ENCODE measurements at places on chromosomes 3 and 15. TPM values are rescaled to one million over a fixed set of nuclear protein-coding genes. Genes with fewer than 3 reads are reported as not detected.
A peak's percentile ranks its signal among the peaks of the same experiment; 100 is the strongest.

SPATA12 gene
- not detected for total RNA-seq

GRCh38 chr3:190562866-190563510 is 49.1 kb downstream of the IL1RAP start:
- peaks cover 85% of the 10 kb centered on the region for H3K4me1 ChIP-seq
- peak overlapping the region; percentile 90 for H3K27ac ChIP-seq
- no peak for DNase-seq
- peak overlapping the region; percentile 40 for H3K4me3 ChIP-seq

DNA sequence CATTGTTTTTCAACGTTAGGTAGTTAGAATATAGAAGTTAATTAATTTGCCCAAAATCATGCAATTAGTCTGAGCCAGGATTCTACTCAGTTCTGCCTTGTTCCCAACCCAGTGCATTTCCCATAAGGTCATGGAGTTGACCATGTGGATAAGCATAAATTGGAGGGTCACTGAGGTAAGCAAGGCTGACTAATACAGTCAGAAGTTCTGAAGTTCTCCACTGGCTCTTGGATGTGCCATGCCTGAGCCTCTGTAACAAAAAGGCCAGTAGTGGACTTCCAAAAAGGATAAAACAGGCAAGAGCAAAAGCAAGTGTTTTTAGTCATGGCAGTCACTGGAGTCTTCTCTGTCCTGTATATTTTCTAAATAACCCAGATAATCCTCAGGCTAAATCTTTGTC is 124.4 kb upstream of the PHLDB2 start:
- H3K36me3 ChIP-seq, result peaks cover 12% of the 10 kb centered on the region
- H3K4me1 ChIP-seq, result peaks cover 27% of the 10 kb centered on the region
- no peak overlapping the region for H3K27ac ChIP-seq
- no peaks in the 10 kb centered on the region for H3K27me3 ChIP-seq

DNA sequence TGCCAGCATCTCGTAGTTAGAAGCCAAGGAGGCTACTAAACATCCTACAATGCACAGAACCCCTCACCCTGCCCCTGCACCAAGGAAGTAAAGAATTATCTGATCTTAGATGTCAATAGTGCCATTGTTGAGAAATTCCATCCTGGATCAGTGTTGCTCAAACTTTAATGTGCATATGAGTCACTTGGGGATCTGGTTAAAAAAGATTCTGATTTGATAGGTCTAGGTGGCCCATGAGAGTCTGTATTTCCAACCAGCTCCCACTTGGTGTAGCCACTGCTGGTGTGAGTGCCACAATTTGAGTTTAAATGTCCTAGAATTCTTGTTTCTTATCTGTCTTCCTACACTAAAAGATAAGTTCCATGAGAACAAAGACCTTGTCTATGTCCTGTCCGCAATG is 43.7 kb downstream of the TMEM45A start:
- peaks cover 2% of the 10 kb centered on the region for H3K27me3 ChIP-seq
- no peak overlapping the region for H3K27ac ChIP-seq
- H3K36me3 ChIP-seq, result no peaks in the 10 kb centered on the region

GRCh38 chr3:13788522-13789424 is 91.1 kb downstream of the WNT7A start:
- DNase-seq, result no peak
- no peaks in the 10 kb centered on the region for H3K27me3 ChIP-seq
- H3K4me3 ChIP-seq, result no peak overlapping the region
- H3K4me1 ChIP-seq, result no peaks in the 10 kb centered on the region

DNA sequence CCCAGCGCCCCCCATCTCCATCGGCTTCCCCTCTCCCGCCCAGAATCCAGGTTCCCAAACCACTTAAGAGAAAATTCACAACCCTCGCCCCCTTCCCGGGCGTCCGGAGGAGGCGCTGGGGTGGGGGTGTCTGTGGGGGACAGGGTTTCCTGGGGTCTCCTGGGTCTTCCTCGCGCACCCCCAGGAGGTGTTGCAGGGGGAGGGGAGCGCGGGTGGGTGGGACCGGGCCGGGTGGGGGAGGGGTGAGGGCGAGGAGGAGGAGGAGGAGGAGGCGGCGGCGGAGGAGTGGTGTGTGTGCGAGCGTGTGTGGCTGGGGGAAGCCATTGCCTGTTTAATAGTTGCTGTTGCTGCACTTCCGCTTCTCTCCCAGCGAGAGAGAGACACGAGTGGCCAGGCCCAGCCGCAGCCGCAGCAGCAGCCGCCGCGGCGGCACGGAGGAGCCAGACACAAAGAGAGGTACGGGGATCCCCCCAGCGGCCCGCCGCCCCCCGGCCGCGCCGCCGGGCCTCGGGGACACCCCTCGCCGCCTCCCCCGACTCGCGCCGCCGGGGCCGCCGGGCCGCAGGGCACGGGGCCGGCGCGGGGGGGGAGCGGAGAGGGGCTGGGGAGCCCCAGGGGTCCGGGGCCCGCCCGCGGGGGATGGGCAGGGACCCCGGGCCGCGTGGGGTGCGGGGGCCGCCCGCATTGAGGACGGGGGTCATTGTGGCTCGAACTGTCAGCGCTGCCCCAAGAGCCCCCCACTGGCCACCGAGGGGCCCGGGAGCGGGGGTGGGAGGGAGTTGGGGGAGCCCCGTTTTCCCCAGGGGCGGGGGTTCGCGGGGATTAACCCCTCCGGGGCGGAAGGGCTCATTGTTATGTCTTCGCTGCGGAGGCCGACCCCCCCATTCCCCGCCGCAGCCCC is at the start of gene UBE2E1:
Gene UBE2E1 (plus strand): TSS at position 323 of the 901 bp plus-strand sequence. CDS start 1,315 bp downstream, outside the sequence.
- DNase-seq, result peak; percentile 53
- H3K27me3 ChIP-seq, result peaks cover 33% of the 10 kb centered on the region

DNA sequence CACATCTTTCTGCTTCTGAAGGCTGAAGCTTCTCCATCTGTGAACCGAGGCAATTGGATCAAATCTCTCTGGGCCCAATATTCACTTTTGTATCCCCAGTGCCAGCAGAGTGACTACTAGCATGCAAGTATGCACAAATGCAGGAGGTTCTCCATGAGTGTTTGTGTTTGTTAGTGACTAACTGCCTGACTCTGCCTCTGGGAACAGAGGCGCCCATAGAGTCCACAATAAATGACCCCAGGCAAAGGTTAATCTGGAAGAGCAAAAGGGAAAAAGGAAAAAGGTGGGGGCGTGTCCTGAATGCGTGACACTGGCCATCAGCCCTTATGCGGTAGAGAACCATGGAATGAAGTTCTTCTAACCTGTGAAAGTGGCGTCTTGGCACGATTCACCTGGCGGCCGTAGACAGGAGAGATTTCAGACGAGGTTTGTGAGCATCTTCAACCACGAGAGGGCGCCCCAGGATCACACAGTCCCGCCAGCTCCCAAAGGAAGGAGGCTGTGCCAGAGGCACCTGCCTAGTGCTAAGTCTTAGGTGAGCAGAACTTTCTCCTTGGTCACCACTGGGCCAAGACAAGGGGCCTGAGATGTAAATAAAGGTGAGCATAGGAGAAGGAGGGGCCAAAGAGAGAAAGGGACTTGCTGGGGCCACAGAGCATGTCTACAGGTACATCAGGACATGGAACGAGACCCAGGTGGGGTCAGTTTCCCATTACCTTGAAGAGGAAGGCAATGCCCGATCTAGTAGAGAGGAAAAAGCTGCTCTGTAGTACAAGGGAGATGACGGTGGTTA is 44.2 kb downstream of the RBPMS2 start:
- no peak overlapping the region for H3K4me3 ChIP-seq
- H3K4me1 ChIP-seq, result peaks cover 14% of the 10 kb centered on the region
- no peak overlapping the region for H3K27ac ChIP-seq
- no peaks in the 10 kb centered on the region for H3K36me3 ChIP-seq

DNA sequence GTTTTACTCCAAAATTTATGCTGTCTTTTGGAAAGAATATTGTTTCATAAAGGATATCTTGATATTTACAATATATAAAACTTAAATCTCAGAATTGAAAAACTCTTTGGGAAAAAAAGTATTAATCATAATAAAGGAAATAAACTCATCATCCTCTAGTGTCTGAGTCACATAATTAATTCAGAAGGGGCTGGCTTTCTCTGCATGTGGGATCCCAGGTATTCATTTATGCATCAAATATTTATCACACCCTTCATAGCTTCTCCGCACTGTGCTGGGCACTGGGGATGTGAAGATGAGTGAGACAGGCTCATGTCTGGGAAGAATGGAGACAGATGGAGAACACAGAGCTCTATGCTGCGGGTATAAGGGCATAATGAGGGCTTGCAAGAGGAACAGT is 65.6 kb downstream of the CCNL1 start:
- peaks cover 65% of the 10 kb centered on the region for H3K4me1 ChIP-seq
- peaks cover 5% of the 10 kb centered on the region for H3K36me3 ChIP-seq
- DNase-seq, result no peak
- no peaks in the 10 kb centered on the region for H3K27me3 ChIP-seq
- no peak overlapping the region for H3K27ac ChIP-seq

- peaks cover 52% of the 10 kb centered on the region for H3K36me3 ChIP-seq
- no peak for DNase-seq
- peaks cover 22% of the 10 kb centered on the region for H3K4me1 ChIP-seq
- H3K27me3 ChIP-seq, result no peaks in the 10 kb centered on the region
- H3K27ac ChIP-seq, result no peak overlapping the region
Measured at GRCh38 chr3:10315771-10316344, 5.1 kb downstream of the SEC13 start.

DNA sequence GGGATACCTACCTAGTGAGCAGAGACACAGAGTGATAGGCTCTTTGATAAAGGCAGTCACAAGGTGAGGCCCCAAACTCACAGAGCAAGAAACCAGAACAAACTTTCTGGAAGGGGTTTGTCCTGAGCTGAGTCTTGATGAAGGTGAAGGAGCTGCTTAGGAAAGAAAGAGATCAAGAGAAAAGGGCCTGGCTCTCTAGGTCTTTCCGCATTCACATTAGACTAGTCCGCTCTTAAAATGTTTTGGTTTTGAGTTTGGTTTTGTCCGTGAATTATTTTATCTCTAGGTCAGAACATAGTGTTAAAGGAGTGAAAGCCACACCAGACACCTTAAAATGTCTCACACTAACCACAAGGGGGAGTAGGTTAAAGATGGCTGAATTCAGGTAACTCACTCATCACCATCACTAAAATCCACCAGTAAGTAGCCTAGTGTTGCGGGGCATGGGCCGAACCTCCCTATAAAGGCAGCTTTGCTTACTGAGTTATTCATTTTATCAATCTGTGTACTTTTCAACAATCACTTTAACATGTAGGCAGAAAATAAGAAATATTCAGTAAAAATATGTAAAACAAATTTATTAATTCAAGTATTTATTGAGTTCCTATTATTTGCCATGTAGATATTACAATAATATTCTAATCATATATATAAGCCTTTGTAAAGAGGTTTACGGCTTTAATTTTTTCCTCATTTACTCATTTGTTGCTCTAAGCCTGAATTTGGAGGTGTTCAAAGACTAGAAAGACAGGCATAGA is 121.5 kb upstream of the TSC22D2 start:
- H3K27me3 ChIP-seq, result peaks cover 32% of the 10 kb centered on the region
- no peaks in the 10 kb centered on the region for H3K36me3 ChIP-seq
- no peak overlapping the region for H3K27ac ChIP-seq
- no peak overlapping the region for H3K4me3 ChIP-seq

DNA sequence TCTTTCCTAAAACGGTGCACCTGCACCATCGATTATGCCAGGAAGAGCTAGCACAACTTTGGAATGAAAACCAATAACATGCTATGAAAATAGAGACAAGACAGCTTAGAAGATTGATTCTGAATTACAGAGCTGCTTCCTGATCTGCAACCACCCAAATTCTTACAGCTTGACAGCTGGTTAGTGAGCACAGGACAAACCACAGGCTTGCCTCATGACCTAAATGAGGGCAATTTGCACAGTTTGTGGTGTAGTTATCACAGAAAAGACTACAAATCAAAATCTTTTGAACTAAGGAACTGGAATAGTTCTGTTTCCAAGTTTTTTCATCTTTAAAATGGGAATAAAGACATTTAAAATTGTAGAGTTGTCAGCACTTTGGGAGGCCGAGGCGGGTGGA is 533.5 kb downstream of the NAALADL2 start:
- no peaks in the 10 kb centered on the region for H3K4me1 ChIP-seq
- H3K36me3 ChIP-seq, result no peaks in the 10 kb centered on the region
- DNase-seq, result no peak
- no peak overlapping the region for H3K4me3 ChIP-seq
- H3K27ac ChIP-seq, result no peak overlapping the region

GRCh38 chr3:144457758-144458157 is 486.1 kb downstream of the DIPK2A start:
- H3K36me3 ChIP-seq, result no peaks in the 10 kb centered on the region
- no peak overlapping the region for H3K4me3 ChIP-seq
- no peaks in the 10 kb centered on the region for H3K4me1 ChIP-seq
- no peak overlapping the region for H3K27ac ChIP-seq
- no peaks in the 10 kb centered on the region for H3K27me3 ChIP-seq
- DNase-seq, result no peak

DNA sequence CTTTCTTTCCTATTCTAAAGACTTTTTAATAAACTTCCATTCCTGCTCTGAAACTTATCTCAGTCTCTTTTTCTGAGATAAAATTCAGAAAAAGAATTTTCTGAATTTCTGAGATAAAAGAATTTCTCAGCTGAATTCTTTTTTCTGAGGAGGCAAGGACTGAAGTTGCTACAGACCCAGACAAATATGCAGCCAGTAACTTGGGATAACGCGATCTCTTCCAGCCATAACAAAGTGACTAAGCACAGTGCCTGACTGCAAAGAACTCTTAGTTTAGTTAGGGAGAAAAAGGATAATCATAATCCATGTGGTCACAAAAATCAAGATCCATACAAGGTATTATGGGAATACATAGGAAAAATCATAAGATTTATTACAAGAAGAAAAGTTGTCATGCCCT is 222.0 kb upstream of the GAP43 start:
- no peaks in the 10 kb centered on the region for H3K4me1 ChIP-seq
- H3K36me3 ChIP-seq, result no peaks in the 10 kb centered on the region
- DNase-seq, result no peak
- H3K4me3 ChIP-seq, result no peak overlapping the region
- no peak overlapping the region for H3K27ac ChIP-seq

DNA sequence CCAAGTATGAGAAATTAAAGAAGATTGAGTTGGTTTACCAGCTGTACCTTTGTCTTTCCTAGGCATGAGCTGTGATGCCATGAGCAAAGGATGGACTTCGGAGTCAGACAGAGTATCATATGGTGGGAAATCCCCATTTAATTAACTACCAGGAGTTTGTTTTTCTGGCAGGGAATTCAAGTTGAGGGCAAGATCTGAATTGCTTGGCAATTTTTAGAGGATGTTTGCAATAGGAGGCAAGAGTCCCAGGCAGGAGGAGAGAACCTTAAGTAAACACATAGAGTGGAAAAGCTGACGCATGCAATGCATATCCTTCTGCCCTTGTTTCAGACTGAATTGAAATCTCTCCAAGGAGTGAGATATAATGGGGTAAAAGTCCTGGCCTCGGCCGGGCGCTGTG is 569.7 kb upstream of the MDFIC2 start:
- H3K4me1 ChIP-seq, result no peaks in the 10 kb centered on the region
- no peaks in the 10 kb centered on the region for H3K27me3 ChIP-seq
- no peaks in the 10 kb centered on the region for H3K36me3 ChIP-seq
- DNase-seq, result no peak
- no peak overlapping the region for H3K27ac ChIP-seq

DNA sequence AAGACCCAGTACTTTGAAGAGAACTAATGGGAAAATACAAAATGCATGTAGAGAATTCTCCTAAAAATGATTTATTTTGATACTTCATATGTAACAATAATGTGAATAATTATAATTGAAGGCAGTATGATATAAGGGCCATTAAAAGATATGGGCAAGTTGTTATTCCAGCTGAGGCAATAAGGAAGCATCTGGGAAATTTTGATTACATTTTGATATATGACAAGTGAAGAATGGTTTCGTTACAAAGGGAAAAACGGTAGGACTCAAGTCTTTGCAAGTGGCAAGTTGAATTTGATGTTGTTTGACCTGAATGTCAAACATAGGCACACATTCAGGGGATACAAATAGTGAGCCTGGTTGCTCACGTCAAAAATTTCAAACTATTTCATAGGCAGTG is 137.9 kb upstream of the TP63 start:
- H3K4me3 ChIP-seq, result no peak overlapping the region
- peaks cover 8% of the 10 kb centered on the region for H3K27me3 ChIP-seq
- no peak overlapping the region for H3K27ac ChIP-seq
- no peak for DNase-seq
- H3K4me1 ChIP-seq, result no peaks in the 10 kb centered on the region

Data from activated T-helper 1 cell treated with anti-CD3 and anti-CD28 coated beads, Interleukin-12 subunit alpha, Interleukin-12 subunit beta, Interleukin-2, Interleukin-4 antibody, amounts not matched to agents 30 ng/mL and 10 ng/mL and 1 ng/mL, durations not matched to agents 14 hours and 24 hours and 36 hours (primary cell).